Bone marrow (tissue), 2 donors: ENCODE measurements at places on chromosomes 1 and 21.

DNA sequence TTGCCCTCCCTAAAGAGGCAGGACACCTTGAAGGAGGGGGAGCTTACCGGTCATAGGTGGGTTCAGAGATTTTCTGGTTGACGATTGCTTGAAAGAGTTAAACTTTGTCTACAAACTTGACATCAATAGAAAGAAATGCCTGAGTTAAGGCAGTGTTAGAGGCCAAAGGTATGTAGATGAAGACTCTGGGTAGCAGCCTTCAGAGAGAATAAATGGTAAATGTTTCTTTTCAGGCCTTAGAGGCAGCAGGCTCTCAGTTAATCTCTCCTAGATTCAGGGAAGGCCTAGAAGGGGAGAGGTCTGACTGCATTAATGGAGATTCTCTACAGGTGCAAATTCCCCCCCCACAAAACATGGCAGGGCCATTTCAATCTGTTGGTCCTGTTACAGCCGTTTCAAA, 27.7 kb downstream of the MX1 start:
- no peak for DNase-seq

- DNase-seq, result no peak
These were observed 4.8 kb downstream of the UMODL1 start for GRCh38 chr21:42075686-42076471.

DNA sequence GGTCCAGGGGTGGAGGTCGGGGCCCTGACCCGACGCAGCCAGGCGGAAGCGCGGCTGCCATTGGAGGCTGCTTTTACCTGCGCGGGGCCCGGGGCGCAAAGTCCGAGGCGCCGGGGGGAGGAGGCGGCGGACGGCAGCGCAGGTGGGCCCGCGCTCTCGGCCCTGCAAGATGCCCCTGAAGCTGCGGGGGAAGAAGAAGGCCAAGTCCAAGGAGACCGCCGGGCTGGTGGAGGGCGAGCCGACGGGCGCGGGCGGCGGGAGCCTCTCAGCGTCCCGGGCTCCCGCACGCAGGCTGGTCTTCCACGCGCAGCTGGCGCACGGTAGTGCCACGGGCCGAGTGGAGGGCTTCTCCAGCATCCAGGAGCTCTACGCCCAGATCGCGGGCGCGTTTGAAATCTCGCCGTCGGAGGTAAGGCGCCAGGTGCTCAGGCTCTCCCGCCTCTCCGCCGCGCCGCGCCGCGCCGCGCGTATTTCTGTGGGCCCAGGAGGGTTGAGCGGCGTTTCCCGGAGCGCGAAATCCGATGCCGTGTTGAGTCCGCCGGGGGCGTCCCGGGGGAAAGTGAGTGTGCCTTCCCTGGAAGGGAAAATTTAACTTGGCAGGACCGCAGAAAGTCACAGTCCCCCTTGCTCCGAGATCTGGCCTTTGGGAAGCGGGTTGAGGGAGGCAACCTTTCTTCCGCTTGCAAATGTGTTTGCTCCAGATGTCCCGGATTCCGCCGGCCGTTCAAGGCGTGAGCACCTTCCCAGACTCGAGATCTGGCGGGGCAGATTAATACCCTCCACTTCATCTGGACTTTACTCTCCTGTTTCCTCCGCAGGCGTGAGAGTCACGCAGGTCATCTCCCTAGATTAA, at the start of gene GIPC2:
Gene GIPC2 (plus strand): TSS at position 41 of the 853 bp plus-strand sequence. CDS start 129 bp downstream, at position 170.
- DNase-seq, result no peak

DNA sequence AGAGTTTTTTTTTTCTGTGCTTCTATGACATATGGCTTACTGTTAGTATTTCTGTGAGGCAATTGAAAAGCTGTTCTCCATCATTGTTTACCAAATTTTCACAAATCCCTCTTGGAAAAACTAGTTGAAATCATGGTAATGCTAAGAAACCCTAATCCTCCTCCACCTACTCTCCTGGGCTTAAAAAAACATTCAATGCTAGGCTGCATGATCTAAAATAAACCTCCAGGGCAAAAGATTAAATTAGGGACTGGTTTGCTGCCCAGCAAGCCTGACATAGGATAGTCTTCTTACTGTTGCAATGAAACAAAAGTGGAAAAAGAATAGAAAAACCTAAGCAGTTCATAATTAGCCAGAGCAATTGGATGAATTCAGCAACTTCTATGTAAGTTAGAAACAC, 16.1 kb downstream of the C1orf52 start:
- no peak for DNase-seq

GRCh38 chr1:235976490-235976889, 88.4 kb downstream of the NID1 start:
- DNase-seq, result no peak
